ENCODE measurements at places on chromosomes 3 and 15.

- DNase-seq: peak; percentile 11
Observed at GRCh38 chr3:18725668-18726407, 300.7 kb upstream of the SATB1 start.

- no peak for DNase-seq
Observed at GRCh38 chr3:24154781-24155180, 209.7 kb downstream of the NR1D2 start.

GRCh38 chr3:129282727-129283327 is 4.2 kb downstream of the HMCES start:
- peak; percentile 63 for DNase-seq

GRCh38 chr3:66962664-66963063 is 35.4 kb upstream of the KBTBD8 start:
- no peak for DNase-seq

- no peak for DNase-seq
Observed at GRCh38 chr3:4645468-4645867, 152.3 kb downstream of the ITPR1 start.

GRCh38 chr3:28935146-28935545 is 345.7 kb upstream of the RBMS3 start:
- DNase-seq: no peak

GRCh38 chr3:5448816-5449215 is 261.3 kb downstream of the EDEM1 start:
- no peak for DNase-seq

DNA sequence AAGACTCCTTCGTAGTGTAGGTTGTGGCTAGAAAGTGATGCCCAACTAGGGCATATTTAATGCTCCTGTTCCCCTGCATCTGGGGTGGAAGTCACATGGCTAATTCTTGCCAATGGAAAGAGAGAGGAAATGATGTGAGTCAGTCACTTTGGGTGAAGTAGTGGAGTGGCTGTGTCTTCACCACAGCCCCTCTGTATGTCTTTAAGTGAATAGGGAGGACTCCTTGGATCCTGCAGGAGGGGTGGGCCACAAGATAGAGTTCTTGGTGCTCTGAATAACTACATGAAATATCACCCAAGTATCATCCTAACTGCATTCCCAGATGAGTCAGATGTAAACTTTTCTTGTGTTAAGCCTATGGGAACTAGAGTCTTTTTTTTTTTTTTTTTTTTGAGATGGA is 17.8 kb upstream of the MB21D2 start:
- DNase-seq: peak; percentile 88

DNA sequence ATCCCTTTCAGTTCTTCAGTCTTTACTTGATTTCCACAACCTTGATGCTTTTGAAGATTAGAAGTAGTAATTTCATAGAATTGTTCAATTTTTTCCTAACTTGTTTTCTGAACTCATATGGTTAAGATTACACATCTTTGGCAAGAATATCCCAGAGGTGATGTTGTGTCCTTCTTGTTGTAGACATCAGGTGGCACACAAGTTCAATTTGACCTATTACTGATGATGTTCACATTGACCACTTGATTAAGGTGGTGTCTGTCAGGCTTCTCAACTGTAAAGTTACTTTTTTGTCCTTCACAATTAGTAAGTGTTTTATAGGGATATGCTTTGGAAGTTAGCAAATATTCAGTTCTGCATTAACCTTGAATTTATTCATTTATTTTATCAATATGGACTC is 34.6 kb upstream of the THRB start:
- no peak for DNase-seq
